ENCODE measurements at places on chromosomes 2 and 18.

- peak; percentile 50 for DNase-seq
These were observed 181.6 kb downstream of the BCL2 start for GRCh38 chr18:63137999-63138435.

DNA sequence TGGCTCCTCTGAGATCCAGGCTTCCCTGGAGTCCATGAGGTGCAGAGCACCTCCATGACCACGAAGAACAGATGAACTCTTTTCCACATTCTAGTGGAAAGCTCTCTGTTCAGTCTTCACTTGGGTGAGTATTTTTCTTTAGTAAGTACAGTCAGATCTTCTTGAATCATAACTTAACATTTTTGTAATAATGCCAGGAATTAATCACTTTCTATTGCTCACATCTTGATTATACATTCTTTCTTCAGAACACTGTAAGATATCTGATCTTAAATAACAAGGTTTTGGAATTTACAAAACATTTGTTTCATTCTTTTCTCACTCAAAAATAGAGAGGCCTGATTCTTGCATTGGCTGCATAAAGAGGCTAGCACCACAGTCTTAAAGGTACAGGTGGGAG lies 45.4 kb upstream of the RND3 start:
- DNase-seq, result no peak

DNA sequence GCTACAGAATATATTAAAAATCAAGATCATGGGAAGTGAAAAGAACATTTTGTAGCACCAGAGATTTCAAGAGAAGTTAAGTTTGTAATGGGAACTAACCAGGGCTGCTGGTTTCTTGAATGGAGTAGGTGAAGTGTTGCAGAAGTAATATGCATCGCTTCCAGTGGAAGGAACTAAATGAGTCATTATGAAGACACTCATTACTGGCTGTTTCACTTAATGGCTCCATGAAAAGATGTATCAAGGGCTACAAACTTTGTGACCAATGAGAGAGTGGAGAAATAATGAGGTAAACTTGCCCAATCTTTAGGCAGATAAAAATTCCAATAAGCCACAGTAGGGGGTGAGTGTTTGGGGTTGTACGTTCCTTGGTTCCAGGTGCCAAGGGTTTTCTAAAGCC lies 380.4 kb upstream of the POU3F3 start:
- DNase-seq, result no peak

DNA sequence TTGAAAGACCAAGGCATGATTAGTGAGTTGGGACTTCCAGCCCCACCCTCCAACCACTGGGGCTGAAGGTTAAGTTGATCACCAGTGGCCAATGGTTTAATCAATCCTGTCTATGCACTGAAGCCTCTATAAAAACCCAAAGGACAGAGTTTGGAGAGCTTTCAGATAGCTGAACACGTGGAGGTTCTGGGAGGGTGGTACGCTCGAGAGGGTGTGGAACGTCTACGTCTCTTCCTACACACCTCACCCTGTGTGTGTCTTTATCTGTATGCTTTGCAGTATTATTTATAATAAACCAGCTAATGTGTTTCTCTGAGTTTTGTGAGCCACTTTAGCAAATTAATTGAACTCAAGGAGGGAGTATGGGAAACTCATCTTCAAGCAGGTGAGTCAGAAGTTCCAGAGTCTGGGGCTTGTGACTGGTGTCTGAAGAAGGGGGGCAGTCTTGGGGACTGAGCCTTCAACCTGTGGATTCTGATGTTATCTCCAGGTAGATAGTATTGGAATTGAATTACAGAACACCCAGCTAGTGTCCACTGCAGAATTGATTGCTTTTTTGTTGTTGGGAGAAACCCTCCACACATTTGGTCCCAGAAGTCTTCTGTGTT lies 20.3 kb downstream of the ACTR3 start:
- DNase-seq, result peak; percentile 54

GRCh38 chr2:72745679-72746368 lies 80.0 kb downstream of the EXOC6B start:
- DNase-seq, result no peak

- DNase-seq, result no peak
These were observed 68.7 kb upstream of the TTC27 start for GRCh38 chr2:32559136-32559535.

DNA sequence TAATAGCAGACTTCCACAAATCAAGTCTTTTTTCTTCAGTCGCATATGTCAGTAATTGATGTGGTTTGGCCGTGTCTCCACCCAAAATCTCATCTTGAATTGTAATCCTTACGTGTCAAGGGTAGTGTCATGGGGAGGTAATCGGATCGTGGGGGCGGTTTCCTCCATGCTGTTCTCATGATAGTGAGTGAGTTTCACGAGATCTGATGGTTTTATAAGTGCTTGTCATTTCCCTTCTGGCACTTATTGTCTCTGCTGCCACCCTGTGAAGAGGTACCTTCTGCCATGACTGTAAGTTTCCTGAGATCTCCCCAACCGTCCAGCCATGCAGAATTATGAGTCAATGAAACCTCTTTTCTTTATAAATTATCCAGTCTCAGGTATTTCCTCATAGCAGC lies 478.8 kb downstream of the PTPRM start:
- peak; percentile 43 for DNase-seq

- peak; percentile 12 for DNase-seq
These were observed 50.0 kb downstream of the CPO start for GRCh38 chr2:206989311-206989710.

DNA sequence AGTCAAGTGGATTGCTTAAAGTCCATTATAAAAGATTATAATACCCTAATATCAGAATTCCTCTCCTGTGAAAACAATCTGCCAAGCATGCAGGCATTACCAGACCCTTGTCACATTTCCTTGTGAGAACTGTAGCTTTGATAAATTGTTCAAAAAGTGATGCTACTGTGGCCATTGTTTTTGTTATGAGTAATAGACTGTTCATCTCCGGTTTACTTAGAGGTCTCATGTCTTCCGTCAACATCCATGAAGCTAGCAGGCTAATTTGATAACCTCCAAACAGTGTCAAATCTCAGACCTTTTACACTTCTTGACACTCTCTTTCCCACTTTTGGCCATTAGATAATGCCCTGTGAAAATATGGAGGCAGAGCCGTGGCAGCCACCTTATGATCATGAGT lies 342.7 kb downstream of the CPS1 start:
- DNase-seq, result no peak

- DNase-seq, result no peak
These were observed 170.4 kb upstream of the SESTD1 start for GRCh38 chr2:179435000-179435399.

DNA sequence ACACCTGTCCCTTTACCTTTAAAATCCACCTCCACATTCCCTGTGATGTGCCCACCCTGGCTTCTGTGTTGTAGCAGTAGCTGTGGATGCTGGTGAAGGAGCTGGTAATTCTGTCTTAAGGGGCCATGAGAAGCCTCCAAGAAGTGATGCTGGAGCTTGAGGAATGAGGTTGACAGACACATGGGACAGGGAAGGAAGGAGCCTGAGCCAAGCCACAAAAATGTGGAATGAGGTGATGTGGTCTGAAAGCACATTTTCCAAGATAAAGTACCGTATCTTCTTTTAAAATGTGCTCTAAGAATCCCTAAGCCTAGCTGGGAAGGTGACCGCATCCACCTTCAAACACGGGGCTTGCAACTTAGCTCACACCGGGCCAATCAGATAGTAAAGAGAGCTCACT lies 31.2 kb downstream of the VWA3B start:
- no peak for DNase-seq

DNA sequence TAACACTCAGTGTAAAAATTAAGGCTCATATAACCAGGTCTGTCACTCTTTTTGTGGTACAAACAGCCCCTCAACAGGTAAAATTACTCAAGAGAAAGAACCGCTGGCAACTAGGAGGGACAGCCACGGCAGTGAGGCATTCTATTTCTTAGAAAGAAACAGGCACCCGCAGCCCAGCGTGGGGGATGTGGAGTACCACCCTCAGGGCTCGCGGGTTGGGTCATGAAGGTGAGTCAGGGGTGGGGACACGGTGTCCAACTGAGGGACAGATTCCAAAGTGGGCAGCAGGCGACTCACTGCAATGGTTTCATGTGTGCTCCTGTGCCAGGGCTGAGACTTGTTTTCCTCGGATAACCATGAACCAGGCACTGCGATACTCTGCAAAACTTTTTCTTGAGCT lies 129.4 kb downstream of the DTNB start:
- DNase-seq, result no peak

- no peak for DNase-seq
These were observed 39.4 kb upstream of the ZNF397 start for GRCh38 chr18:35201256-35201931.

- no peak for DNase-seq
These were observed 822.6 kb downstream of the TRIB2 start for GRCh38 chr2:13539296-13539695.

- DNase-seq, result no peak
These were observed 1.3 kb upstream of the PNO1 start for GRCh38 chr2:68156419-68156818.

DNA sequence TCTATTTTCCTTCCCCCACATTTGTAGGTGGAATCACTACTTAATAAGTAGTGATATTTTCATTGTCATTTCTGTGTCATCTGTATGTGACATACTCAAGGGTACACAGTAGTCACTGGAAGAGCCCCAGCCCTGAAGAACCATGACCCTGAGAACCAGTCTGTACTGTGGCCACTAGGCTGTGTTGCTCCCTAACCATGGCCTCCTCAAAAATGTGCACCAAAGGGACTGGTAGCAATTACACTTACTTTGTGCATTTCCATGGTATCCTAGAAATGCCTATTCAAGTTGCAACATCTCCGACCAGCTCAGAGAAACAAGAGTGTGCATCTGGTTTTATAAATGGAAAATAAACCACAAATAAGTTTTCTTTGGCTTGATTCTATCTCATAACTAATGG lies 155.1 kb downstream of the DOCK10 start:
- no peak for DNase-seq

GRCh38 chr2:127078666-127079270 lies 28.2 kb downstream of the BIN1 start:
- DNase-seq, result peak; percentile 40

DNA sequence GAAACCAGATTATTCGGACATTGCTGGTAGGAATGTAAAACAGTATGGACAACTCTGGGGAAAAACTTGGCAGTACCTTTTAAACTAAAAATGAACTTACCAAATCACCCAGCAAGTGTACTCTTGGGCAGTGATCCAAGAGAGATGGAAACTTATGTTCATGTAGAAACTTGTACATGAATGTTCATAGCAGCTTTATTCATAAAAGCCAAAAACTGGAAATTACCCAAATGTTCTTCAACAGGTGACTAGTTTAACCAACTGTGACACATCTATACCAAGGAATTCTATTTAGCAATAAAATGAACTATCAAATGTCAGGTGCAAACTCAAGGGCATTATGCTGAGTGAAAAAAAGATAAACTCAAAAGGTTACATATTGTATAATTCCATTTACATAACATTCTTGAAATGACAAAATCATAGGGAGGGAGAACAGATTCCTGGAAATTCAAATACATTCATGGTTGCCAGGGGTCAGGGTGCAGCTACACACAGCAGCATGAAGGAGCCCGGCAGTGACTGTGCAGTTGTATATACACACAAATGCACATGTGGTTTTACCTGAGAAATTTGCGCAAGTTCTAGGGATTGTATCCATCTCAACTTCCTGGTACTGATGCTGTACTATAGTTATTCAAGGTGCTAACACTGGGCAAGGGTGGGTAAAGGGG lies 3.5 kb upstream of the RNU4ATAC start:
- DNase-seq, result peak; percentile 73

DNA sequence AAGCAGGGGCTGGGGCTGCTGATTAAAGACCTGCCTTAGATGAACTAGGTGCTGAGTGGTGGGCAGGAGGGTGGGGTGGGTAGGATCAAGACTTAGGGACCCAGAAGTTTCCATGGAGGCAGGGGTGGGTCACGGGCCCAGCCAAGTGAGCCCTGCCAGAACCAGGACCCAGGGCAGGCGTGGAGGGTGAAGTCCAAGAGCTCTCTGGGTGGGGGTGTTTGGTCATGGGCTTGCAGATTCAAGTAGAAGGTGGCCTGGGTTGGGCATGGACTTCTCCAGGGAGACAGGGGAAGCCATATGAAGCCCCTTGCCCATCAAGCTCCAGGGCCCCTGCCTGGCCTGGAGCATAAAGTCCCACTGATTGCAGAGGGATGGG lies 168.8 kb downstream of the SMAD7 start:
- no peak for DNase-seq

DNA sequence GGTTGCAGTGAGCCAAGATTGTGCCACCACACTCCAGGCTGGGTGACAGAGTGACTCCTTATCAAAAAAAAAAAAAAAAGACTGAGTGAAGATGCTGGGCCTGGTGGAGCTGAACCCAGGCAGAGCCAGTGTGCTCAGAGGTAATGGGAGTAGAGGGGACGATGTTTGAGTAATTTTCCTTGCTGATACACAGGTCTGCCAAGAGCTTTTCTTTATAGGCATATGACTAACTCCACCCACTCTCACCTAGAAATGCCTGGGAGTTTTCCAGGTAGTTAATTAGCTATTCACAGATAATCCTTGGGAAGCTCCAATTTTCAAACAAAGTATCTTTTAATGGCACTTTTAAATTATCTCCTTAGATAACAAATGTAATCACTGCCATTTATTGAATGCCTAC lies 33.4 kb upstream of the ACSL3 start:
- DNase-seq, result no peak

GRCh38 chr2:2464643-2465042 lies 133.6 kb upstream of the MYT1L start:
- DNase-seq, result no peak

- no peak for DNase-seq
These were observed 19.6 kb downstream of the RAMP1 start for GRCh38 chr2:237879058-237879430.

DNA sequence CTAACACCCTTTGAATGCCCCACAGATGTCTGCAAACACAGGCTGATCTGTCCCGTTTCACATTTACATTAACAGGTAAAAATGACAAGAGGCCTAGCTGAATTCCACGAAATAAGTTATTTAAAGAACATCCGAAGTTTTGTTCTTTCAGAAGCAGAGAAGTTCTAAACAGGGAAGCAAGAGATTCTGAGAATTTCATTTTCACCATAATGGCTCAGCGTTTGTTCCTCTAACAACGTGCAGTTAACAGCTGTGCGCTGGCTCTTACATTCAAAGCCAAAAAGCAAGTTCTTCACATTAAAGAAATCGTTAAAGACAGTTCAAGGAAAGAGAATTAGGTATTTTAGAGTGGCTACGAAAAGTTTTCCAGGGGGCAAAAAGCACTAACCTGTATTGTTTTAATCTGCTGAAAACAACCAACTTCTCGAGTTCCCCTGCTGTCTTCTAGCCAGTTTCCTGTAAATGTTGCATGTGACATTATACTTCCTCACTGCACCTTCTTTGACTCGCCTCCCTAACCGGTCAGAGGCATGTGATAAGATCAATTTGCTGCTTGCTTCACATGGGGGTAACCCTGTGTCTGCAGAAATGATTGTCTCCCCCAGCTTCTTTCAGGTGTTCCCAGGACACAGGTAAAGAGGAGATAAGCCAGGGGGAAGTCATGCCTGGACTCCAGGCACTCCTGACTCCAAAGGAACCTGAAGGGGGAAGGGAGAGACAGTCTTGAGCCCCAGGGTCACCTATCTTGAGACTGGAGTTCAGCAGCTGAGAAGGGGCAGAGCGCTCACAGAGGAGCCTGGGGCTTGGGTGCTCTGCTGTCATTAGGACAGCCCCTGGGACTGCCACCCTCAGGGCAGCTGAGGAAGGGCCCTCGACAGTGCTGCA lies 36.8 kb upstream of the WIPF1 start:
- peak; percentile 66 for DNase-seq

- DNase-seq, result no peak
These were observed 12.9 kb downstream of the FZD7 start for GRCh38 chr2:202046572-202046971.

GRCh38 chr2:23565814-23566213 lies 180.8 kb downstream of the KLHL29 start:
- no peak for DNase-seq

- DNase-seq, result no peak
These were observed 1258.0 kb upstream of the ZEB2 start for GRCh38 chr2:145777914-145778313.

GRCh38 chr2:18208956-18209355 lies 330.5 kb downstream of the KCNS3 start:
- DNase-seq, result no peak
